ENCODE measurements at places on chromosomes 5 and 9. TPM values are rescaled to one million over a fixed set of nuclear protein-coding genes. Genes with fewer than 3 reads are reported as not detected.
A peak's percentile ranks its signal among the peaks of the same experiment; 100 is the strongest.

DNA sequence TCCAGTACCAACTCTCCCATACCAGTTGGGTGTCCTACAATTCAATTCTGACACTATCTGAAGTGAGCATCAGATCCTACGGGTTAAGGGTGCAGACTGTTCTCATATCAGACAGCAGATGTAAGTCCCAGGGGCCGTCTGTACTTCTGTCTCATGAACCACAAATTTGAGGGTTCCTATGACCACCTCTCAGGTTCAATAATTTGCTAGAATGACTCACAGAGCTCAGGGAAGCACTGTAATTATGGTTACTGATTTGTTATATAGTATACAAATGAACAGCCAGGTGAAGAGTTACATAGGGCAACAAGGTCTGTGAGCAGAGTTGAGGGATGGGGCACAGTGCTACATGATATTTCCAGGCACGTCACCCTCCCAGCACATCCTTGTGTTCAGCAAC is 499.1 kb downstream of the DMAC1 start:
- no peak overlapping the region for H3K4me3 ChIP-seq
- H3K36me3 ChIP-seq = no peaks in the 10 kb centered on the region
- no peaks in the 10 kb centered on the region for H3K4me1 ChIP-seq
- peaks cover 3% of the 10 kb centered on the region for H3K27me3 ChIP-seq
- H3K27ac ChIP-seq = no peak overlapping the region
- no peak for DNase-seq

- H3K36me3 ChIP-seq = no peaks in the 10 kb centered on the region
- H3K4me1 ChIP-seq = no peaks in the 10 kb centered on the region
- H3K27me3 ChIP-seq = no peaks in the 10 kb centered on the region
- H3K4me3 ChIP-seq = no peak overlapping the region
- no peak overlapping the region for H3K27ac ChIP-seq
These were observed 75.0 kb downstream of the CAVIN4 start for GRCh38 chr9:100652850-100653249.

GRCh38 chr5:72366324-72366976 is 46.3 kb downstream of the PTCD2 start:
- peak overlapping the region; percentile 44 for H3K27ac ChIP-seq
- H3K4me3 ChIP-seq = no peak overlapping the region
- H3K36me3 ChIP-seq = peaks cover 16% of the 10 kb centered on the region
- no peaks in the 10 kb centered on the region for H3K27me3 ChIP-seq

CXCL14 gene
- total RNA-seq = 70.3 TPM

TNPO1 gene
- total RNA-seq = 113 TPM

PRRX2 gene
- 0.50 TPM for total RNA-seq

- no peak for DNase-seq
- H3K27me3 ChIP-seq = no peaks in the 10 kb centered on the region
- H3K27ac ChIP-seq = peak overlapping the region; percentile 79
- H3K4me3 ChIP-seq = peak overlapping the region; percentile 55
- peaks cover 65% of the 10 kb centered on the region for H3K4me1 ChIP-seq
- peaks cover 5% of the 10 kb centered on the region for H3K36me3 ChIP-seq
These were observed 283.3 kb upstream of the ANKRD55 start for GRCh38 chr5:56516441-56516840.

DNA sequence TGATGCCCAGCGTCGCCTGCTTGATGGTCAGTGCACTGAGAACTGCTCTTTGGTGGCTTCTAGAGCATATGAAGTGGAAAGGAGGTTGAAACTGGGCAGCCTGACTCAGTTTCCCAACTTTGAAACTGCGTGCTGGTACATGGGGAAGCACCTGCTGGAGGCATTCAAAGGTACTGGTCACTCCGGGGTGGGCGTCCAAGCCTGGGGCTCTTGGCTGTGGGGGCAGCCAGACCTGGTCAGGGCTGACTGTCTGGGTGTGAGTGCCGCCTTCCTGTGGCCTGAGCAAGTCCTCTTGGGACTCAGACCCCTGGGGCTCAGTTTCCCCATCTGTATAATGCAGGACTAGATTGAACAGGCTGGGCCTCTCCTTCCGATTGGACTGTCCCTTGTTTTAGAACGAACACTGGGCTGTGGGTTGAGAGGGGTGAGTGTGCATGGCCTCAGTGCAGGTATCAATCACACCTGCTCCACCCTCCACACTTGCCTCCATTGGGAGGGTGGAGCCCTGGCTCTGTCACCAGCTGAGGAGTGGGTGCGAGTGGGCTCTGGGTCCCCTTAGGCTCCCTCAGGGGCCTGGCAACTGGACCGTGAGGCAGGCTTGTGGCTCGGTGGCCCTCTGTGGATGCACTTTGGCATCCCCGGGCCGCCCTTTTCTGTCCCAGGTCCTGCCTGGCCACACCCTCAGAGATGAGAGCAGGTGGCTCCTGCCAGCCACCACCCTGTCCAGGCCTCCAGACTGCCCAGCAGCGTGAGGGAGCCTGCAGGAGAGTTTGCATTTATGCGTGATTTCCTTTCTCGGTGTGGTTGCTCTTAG is 80.2 kb downstream of the PHF2 start:
- no peaks in the 10 kb centered on the region for H3K27me3 ChIP-seq
- no peak for DNase-seq
- no peaks in the 10 kb centered on the region for H3K4me1 ChIP-seq
- H3K27ac ChIP-seq = no peak overlapping the region
- H3K36me3 ChIP-seq = peaks cover 7% of the 10 kb centered on the region

DNA sequence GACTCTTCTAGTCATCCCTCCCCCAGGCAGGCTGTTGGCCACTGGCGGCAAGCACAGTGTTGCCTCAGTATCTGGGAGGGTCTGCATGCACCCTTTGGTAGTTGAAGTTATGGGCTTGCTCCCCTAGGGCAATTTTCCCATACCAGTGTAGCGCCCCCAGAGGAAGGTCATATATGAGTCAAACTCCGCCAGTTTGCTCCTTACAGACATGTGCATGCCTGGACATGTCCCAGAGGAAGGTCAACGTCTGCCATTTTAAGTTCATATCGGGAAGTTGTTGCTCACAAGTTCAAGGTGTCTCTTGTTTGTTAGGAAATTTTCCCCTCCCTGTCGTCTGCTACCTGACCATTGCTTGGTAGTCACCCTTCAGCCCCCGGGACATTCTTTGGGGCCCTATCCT is 51.3 kb upstream of the MROH2B start:
- no peaks in the 10 kb centered on the region for H3K4me1 ChIP-seq
- H3K27ac ChIP-seq = no peak overlapping the region
- no peaks in the 10 kb centered on the region for H3K27me3 ChIP-seq
- H3K36me3 ChIP-seq = no peaks in the 10 kb centered on the region
- H3K4me3 ChIP-seq = no peak overlapping the region

GRCh38 chr5:5203451-5203850 is 63.3 kb downstream of the ADAMTS16 start:
- no peaks in the 10 kb centered on the region for H3K4me1 ChIP-seq
- H3K4me3 ChIP-seq = no peak overlapping the region
- H3K27me3 ChIP-seq = no peaks in the 10 kb centered on the region
- DNase-seq = no peak

CPLANE1 gene
- 21.4 TPM for total RNA-seq

DNA sequence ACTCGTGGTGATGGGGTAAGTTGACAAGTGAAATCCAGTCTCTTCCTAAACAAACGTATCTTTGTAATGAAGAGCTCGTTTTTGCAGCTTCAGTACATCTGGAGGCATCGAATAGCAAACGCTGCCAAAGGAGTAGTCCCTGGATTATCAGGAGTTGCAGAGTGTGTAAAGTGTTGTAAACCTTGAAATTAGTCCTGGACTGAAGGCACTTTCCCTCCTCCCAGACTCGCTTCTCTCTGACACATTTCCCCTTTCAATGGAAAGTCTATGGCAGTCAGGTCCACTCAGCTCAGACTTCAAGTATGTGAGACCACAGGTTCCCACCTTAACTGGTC is 1.5 kb upstream of the PBX3 start:
- peaks cover 9% of the 10 kb centered on the region for H3K27me3 ChIP-seq
- no peaks in the 10 kb centered on the region for H3K36me3 ChIP-seq
- H3K27ac ChIP-seq = peak overlapping the region; percentile 92
- H3K4me1 ChIP-seq = peaks cover 24% of the 10 kb centered on the region
- no peak for DNase-seq
- peak overlapping the region; percentile 96 for H3K4me3 ChIP-seq

DNA sequence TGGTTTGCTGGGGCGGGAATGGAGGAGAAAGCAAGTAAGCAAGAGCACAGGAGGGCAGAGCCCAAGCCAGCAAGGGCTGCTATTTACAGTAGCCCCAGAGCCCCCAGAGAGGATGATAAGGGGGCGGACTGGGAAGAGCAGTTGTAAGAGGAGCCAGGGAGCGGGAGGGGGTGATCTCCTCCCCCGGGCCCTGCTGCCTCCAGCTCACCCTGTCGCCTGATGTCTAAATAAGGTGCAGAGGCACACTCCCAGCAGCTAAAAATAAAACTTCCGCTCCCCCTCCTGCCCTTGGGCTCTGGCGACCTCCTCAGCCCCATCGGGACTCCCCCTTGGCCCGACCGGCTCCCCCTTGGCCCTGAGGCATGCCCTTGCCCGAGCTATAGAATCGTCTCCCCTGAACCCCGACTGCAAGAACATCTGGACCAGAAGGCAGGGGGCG is 14.4 kb upstream of the CCDC69 start:
- no peaks in the 10 kb centered on the region for H3K27me3 ChIP-seq
- H3K4me1 ChIP-seq = peaks cover 14% of the 10 kb centered on the region
- no peak for DNase-seq
- H3K27ac ChIP-seq = no peak overlapping the region

GRCh38 chr5:133141746-133142145 is 89.9 kb downstream of the HSPA4 start:
- no peak overlapping the region for H3K27ac ChIP-seq
- H3K36me3 ChIP-seq = no peaks in the 10 kb centered on the region
- no peak overlapping the region for H3K4me3 ChIP-seq
- DNase-seq = no peak
- H3K27me3 ChIP-seq = peaks cover 7% of the 10 kb centered on the region
- H3K4me1 ChIP-seq = no peaks in the 10 kb centered on the region

JAKMIP2 gene
- 13.8 TPM for total RNA-seq

GRCh38 chr5:74977471-74977870 is 74.9 kb downstream of the GCNT4 start:
- H3K27ac ChIP-seq = no peak overlapping the region
- H3K36me3 ChIP-seq = peaks cover 3% of the 10 kb centered on the region
- no peaks in the 10 kb centered on the region for H3K4me1 ChIP-seq
- no peak overlapping the region for H3K4me3 ChIP-seq
- DNase-seq = no peak

DNA sequence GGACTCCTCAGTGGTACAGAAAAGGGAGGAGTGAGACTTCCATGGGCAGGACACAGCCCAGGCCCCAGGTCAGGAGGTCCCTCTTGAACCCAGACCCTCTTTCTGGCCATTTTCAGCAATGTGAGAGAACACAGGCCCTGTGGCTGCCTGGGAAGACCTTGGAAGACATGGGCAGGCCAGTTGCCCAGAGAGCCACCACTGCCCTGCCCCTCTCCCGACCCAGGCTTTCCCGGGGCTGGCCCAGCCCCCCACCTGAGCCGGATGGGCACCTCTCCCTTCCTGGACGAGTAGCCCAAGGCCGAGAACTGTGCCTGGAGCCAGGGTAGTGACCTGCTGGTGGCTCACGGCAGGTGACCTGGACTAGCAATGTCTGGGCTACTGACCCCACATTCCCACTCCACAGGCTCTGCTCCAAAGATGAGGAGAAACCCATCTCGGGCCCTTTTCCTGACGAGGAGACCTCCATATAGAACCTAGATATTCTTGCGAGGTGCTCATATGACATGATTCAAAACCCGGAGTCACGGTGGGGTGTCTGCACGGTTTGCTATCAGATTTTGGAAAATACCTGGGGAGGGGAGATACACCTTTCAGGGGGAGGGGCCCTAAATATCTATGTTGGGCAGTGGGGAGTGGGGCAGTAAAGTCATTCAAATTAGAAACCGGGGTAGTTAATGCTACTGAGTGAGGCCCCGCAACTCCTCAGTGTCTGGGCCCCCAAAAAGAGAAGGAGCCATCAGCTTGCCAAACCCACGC is 59.4 kb downstream of the ZNF354C start:
- H3K4me1 ChIP-seq = no peaks in the 10 kb centered on the region
- DNase-seq = peak; percentile 52
- no peaks in the 10 kb centered on the region for H3K36me3 ChIP-seq
- H3K27me3 ChIP-seq = no peaks in the 10 kb centered on the region
- no peak overlapping the region for H3K4me3 ChIP-seq

DNA sequence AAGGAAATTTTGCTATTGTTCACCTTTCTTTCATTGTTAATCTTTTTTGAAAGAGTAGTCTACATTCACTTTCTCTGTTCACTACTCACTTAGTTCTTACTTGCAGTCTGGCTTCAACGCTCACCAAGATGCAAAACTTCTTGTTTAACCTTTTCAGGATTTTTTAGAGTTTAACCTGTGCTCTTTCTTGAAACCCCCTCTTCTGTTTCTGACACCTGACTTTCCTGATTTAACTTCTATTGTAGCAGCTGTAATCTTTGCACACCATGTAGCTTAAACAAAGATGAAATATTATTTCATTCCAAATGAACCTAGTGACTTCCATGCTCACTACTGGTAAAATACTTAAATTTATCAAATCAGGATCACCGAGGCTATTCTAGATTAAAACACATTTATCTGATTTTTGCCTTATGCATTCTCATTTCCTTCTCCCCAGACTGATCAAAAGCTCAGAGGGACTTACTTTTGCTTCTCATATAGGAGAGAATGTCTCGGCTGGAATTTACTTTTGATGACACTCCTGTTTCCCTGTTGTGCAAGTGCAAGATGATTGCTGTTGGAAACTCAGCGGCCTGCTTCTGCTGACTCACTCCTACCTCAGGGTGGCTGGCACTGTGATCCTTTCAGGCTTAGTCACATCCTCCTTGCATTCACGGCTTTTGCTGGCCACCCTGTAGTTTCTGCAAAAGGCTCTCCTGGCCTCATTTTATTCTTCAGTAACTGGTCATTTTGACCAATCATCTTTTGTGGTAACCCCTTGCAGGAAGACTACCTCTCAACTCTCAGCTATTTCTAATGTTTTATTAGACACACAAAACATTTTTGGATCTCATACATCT is 109.3 kb upstream of the IFNE start:
- no peak for DNase-seq
- H3K4me1 ChIP-seq = no peaks in the 10 kb centered on the region
- peak overlapping the region; percentile 88 for H3K27ac ChIP-seq
- H3K4me3 ChIP-seq = no peak overlapping the region

- DNase-seq = no peak
- H3K4me3 ChIP-seq = no peak within 1 kb of the TSS
- H3K4me1 ChIP-seq = no peaks in the 10 kb centered on the region
- H3K27me3 ChIP-seq = no peaks in the 10 kb centered on the region
These were observed at the start of gene CAVIN4 for GRCh38 chr9:100577776-100578448. CAVIN4 (plus strand) TSS chr9:100578079; CDS start chr9:100578144, 65 bp downstream.

CACFD1 gene
- total RNA-seq = 45.6 TPM

- H3K27ac ChIP-seq = no peak overlapping the region
- peaks cover 8% of the 10 kb centered on the region for H3K4me1 ChIP-seq
- H3K27me3 ChIP-seq = peaks cover 20% of the 10 kb centered on the region
- H3K36me3 ChIP-seq = no peaks in the 10 kb centered on the region
These were observed 94.9 kb downstream of the TMEM174 start for GRCh38 chr5:73267766-73268435.
